ENCODE measurements at places on chromosomes 6 and 20. TPM values are rescaled to one million over a fixed set of nuclear protein-coding genes. Genes with fewer than 3 reads are reported as not detected.
A peak's percentile ranks its signal among the peaks of the same experiment; 100 is the strongest.

Gene BMP5
- total RNA-seq: not detected

Gene PEX6
- total RNA-seq: 17.1 TPM

Gene OR2H2
- not detected for total RNA-seq

Gene MOXD1
- total RNA-seq: not detected

Gene NINL
- 2.9 TPM for total RNA-seq

GRCh38 chr6:88712243-88712936, 251.0 kb downstream of the RNGTT start:
- no peak for DNase-seq

GRCh38 chr6:70280400-70280853, 22.5 kb downstream of the COL9A1 start:
- no peak for DNase-seq

GRCh38 chr6:51934098-51934497, 153.3 kb downstream of the PKHD1 start:
- no peak for DNase-seq

GRCh38 chr6:49909563-49909962, 43.2 kb upstream of the CRISP1 start:
- DNase-seq: no peak

DNA sequence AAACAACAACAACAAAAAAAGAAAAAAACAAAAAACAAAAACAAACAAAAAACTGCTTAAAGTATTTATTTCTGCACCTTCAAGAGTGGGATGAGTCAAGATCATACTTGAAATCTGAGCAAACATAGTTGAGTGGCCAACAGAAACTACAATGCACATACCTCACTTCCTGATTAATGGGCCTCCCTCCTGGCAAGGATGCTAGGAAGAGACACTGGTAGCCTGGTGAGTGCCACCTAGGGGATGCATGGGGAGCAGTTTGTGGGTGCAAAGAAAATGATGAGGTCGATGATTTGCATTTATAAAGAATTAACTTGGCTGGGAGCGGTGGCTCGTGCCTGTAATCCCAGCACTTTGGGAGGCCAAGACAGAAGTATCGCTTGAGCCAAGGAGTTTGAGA, 808.1 kb downstream of the MAFB start:
- DNase-seq: no peak

GRCh38 chr6:166927240-166927934, 29.0 kb downstream of the RNASET2 start:
- DNase-seq: no peak

DNA sequence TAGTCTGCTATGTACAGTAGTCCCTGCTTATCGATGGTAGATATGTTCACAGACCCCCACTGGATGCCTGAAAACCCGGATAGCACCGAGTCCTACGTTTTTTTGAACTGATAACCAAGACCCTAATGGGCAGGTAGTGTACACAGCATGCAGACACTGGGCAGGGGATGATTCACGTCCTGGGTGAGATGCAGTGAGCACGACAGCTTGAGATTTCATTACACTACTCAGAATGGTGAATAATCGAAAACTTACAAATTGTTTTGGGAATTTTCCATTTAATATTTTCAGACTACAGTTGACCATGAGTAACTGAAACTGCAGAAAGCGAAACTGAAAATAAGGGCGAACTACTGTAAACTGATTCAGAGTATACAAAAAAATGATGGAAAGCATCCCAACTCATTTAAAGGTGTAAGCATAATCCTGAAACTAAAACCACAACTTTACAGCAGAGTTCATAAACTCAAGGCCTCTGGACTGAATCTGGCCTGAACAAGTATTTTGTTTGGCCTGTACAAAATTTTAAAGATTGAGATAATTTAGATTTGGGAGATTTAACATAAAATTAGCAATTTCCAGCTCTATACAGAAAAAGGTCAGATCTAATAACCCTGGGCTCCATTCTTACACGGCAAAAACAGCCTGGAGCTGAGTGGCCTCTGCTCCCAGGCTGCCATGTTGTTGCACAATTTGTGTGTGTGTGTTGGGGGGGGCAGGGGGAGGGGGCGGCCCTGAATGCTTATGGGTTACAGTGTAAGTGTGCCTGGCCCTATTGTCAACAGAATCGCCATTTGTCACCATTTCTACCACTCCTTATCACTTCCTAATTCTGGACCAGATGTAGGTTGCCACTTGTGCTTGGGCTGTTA, 34.9 kb downstream of the RNF24 start:
- DNase-seq: peak; percentile 59

- DNase-seq: no peak
These were observed 18.1 kb downstream of the CST9 start for GRCh38 chr20:23587631-23588030.

- DNase-seq: no peak
These were observed 3.6 kb upstream of the SLC2A12 start for GRCh38 chr6:134056046-134056445.

All from activated naive CD4-positive, alpha-beta T cell treated with anti-CD3 and anti-CD28 coated beads for 36 hours (primary cell).